Activated T-cell treated with anti-CD3 and anti-CD28 coated beads for 1 hour (primary cell): ENCODE measurements at places on chromosomes 6 and 20.

DNA sequence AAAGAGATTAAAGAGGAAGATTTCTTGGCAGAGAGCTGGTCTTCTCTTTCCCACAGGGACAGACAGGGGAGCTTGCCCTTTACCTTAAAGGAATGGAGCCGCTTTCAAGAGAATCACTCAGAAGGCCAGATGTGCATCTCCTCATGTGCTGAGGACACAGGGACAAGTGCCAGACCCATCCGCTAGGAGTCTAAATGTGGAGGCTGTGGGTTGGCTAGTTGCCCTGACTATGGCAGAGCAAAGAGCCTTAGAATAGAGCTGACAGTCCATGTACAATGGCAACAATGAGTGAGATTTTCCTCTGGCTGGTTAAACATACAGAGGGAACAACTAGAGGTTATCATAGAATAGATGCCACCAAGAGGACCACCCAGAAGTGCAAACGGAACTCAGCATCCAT is 7.3 kb upstream of the DOK5 start:
- no peak for DNase-seq

GRCh38 chr20:46328200-46328882 is 20.0 kb upstream of the CDH22 start:
- DNase-seq: no peak

DNA sequence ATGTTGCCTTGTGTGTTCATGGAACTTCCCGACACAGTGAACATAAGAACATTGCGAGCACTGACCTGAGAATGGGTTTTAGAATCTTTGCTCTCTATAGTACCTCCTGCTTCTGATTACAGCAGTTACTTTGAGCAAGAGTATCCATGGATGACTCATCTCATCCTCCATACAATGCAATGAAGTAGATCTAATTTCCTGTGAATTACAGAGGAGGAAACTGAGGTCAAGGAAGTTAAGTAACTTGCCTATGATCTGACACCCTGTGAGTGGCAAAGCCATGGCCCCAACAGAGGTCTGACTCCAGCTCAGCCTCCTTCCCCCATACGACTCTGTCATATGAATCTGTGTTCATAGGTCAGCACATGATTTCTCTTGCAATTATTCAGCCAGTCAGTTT is 518.1 kb downstream of the TFAP2A start:
- no peak for DNase-seq

- no peak for DNase-seq
These were observed 19.5 kb upstream of the BCLAF1 start for GRCh38 chr6:136309171-136309570.

DNA sequence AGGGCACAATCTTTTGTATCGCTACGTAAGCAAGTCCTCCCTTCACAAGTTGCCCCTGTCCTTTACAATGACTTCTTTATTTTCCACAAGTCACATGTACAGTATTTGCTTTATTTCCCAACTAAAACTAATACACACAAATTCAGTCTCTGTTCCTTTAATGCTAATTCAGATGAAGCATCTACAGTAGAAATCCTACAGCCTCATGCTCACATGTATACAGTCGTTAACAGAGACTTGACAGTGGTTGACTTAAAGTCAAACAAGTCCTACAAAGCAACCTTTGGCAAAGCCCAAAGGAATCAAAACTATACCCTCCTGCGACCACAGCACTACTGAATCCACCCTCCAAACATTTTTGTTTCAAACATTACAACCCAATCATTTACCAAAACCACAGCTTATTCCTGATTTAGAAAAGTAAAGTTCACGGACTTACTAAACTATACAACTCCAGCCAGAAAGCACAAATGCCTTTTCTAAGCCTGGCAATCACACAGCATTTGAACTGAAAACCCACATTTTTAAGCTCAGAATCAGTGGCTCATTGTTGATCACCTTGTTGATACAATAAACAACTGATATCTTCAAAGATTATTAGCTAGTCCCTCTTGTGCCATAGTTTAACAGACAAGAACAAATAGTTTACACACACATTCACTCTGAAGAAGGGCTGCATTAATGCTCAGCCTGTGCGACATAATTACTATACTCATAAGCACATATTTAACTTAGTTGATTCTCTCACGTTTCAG is 70.9 kb upstream of the NHSL1 start:
- DNase-seq: no peak

- no peak for DNase-seq
These were observed 1.7 kb downstream of the POPDC3 start for GRCh38 chr6:105178110-105178509.

GRCh38 chr6:52499681-52500236 is 77.1 kb downstream of the TRAM2 start:
- DNase-seq: no peak
